ENCODE measurements at places on chromosomes 12 and 14.

DNA sequence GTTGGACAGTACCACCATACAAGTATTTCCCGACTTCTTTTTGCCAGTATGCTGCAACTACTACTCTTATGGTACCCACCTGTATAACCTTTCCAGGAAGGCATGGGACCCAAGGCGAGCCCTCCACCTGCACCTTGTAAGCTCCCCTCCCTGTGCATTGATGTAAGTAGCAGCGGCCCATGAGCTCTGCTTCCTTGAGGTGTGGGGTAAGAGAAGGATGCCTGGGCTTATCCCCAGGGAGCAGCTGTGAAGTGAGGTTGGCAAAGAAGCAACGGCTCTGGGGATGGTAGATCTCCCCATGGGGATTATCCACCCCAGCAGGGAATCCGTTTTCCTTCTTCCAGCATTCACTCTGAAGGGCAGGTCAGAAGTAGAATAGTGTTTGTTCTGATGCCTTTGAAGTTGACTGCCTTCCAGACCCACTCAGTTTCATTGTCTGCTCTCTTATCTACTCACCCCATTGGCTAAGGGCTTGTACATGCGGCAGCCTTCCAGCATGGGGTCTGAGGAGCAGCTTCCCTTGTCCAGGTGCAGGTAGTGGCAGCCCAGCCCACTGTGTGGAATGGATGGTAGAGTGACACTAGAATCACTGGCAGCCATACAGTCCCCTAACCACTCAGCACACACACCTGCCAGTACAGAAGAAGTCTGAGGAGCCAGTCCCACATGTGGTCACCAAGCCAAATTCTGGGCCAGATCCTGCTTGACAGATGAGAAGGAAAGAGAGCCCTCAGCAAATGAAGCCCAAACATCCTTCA, 3.4 kb downstream of the CIROP start:
- DNase-seq, result no peak

GRCh38 chr14:101043891-101044290, 140.4 kb upstream of the RTL1 start:
- DNase-seq, result no peak

DNA sequence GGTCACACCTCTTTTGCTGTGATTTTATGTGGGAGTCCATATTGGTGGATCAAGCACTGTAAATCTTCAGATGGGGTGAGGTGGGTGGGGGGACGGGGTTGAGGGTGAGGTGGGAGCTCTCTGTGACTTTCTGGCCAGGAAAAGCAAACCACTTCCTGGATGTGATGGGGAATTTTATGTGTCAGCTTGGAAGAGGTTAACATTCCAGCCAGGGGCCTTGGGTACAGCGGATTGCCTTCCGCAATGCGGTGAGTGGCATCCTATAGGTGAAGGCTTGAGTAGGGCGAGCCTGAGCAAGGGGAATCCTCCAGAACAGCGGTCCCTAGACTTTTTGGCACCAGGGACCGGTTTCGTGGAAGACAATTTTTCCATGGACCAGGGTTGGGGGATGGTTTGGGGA, 36.2 kb downstream of the DLK1 start:
- no peak for DNase-seq

GRCh38 chr12:1581973-1582708, 12.2 kb downstream of the FBXL14 start:
- no peak for DNase-seq

DNA sequence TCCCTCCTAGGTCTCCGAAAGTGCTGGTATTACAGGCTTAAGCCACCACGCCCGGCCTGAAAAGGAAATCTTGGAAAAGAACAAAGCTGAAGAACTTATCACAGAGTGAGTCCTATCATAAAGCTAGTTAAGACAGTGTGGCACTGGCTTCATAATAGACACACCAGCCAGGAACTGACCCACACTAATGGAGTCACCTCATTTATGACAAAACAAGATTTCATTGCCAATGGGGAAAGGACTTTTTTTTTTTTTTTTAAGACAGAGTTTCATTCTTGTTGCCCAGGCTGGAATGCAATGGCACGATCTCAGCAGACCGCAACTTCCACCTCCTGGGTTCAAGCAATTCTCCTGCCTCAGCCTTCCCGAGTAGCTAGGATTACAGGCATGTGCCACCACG, 15.7 kb downstream of the KDM2B start:
- no peak for DNase-seq
